ENCODE measurements at places on chromosomes 7 and 10. TPM values are rescaled to one million over a fixed set of nuclear protein-coding genes. Genes with fewer than 3 reads are reported as not detected.

- peaks cover 16% of the 10 kb centered on the region for H3K4me1 ChIP-seq
- H3K27ac ChIP-seq = peak overlapping the region; percentile 100
- H3K36me3 ChIP-seq = peaks cover 6% of the 10 kb centered on the region
- no peak for DNase-seq
Measured at GRCh38 chr7:105016068-105016708, 2.2 kb downstream of the KMT2E start.

DNA sequence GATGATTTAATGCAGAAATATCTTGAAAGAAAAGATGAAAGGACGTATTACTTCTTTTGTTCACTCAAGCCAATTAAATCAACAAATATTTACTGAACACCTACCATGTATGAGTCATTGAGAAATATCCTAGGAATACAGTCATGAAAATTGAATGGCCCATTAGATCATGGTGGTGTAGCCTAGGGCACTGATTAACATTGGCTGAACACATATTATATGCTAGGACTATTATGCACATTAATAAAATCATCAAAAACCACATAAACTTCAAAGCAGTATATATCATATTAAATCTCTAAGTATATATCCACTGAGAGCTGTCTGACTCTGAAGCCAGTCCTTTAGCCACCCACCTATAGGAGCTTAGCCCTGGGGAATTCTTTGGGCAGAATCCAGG is 41.8 kb downstream of the FAM204A start:
- DNase-seq = no peak
- no peak overlapping the region for H3K27ac ChIP-seq
- no peak overlapping the region for H3K4me3 ChIP-seq
- H3K27me3 ChIP-seq = no peaks in the 10 kb centered on the region
- no peaks in the 10 kb centered on the region for H3K4me1 ChIP-seq

DNA sequence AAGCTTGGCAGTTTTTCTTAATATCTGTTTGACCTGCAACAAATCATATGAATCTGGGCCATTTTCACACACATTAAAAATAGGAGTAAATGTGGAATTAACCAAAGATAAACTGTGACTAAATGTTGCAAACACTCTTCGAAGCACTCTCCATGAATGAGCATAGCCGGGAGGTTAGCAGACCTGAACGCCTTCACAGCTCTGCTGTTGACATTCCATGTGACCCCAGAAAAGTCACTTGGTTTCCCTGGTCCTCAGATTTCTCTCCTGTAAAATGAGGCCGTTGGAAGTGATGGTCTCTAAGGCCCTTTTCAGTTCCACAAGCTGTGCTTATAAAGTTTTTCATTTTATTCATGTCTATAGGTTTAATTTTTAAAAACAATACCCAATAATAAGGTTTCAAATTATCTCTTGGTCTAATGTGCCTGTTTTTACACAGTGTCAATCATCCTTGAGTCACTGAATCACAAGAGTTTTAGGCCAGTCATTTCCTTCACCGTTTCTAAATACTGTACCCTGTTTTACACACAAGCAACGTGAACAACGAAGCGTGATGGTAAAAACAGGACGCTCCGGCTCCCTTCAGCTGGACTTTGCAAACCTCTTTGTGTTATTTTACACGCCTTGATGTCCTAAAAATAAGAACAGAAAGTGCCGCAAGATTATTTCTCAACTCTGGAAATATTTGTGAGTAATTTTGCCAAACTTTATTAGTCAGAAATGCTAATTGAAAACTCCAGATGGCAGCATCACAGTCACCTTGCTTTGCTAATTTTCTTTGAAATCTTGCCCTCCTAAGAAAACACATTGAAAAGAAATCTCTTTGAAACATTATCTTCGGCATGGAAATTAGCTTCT is 38.6 kb upstream of the MET start:
- peaks cover 5% of the 10 kb centered on the region for H3K4me1 ChIP-seq
- H3K36me3 ChIP-seq = no peaks in the 10 kb centered on the region
- no peaks in the 10 kb centered on the region for H3K27me3 ChIP-seq
- no peak overlapping the region for H3K27ac ChIP-seq
- DNase-seq = no peak

DNA sequence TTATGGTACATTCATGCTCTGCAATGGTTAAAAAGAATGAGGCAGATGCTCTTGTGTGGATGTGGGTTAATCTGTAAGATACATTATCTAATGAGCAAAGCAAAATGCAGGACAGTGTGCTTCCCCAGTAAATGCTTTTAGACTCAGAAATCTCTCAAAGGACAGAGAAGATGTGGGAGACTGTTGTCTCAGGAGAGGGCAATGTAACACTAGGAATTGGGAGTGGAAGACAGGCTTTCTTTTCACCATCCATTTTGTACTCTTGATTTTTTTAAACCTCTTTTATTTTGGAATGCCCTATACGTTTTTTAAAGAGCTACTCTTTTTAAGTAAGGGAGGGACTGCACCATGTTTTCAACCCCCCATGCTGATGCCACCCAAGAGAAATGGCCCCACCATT is 77.5 kb upstream of the ADAM12 start:
- peaks cover 4% of the 10 kb centered on the region for H3K4me1 ChIP-seq
- H3K36me3 ChIP-seq = peaks cover 6% of the 10 kb centered on the region
- DNase-seq = no peak
- H3K27me3 ChIP-seq = peaks cover 5% of the 10 kb centered on the region
- H3K4me3 ChIP-seq = no peak overlapping the region

- no peaks in the 10 kb centered on the region for H3K27me3 ChIP-seq
- no peak overlapping the region for H3K27ac ChIP-seq
- H3K4me3 ChIP-seq = no peak overlapping the region
- no peaks in the 10 kb centered on the region for H3K36me3 ChIP-seq
- no peak for DNase-seq
Measured at GRCh38 chr7:98200364-98200763, 10.9 kb upstream of the BHLHA15 start.

- no peak for DNase-seq
- peaks cover 10% of the 10 kb centered on the region for H3K4me1 ChIP-seq
- peaks cover 6% of the 10 kb centered on the region for H3K36me3 ChIP-seq
- H3K4me3 ChIP-seq = no peak overlapping the region
- H3K27me3 ChIP-seq = peaks cover 2% of the 10 kb centered on the region
Measured at GRCh38 chr10:5488272-5489161, 10.9 kb downstream of the CALML5 start.

DNA sequence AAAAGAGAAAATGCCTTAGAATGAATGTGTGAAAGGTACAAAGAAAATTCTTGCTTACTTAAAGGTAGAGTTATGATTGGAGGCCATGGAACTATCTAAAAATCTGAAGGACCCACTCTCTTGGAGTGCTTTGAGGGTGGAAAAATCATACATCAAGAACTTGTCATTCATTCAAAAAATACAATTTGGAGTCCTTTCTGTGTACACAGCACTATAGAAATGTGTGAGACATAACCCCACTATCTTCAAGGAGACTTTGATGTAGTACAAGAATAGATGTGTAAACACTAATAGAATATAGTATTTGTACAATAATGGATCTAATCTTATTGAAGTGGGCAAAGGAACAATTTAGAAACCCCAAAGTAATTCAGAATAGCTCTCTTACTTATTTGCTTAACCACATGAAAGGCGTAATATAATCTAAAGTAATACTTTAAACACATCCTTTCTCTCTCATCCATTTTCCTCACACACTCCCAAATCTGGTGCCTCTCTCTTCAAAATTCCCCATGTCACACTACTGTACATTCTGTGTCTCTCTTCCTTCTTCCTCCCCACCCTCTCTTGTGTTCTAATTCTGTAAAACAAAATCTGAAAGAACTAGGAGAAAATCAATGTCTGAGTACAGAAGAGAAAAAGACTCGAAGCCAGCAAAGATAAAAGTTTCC is 166.7 kb downstream of the DNAJB9 start:
- H3K4me1 ChIP-seq = no peaks in the 10 kb centered on the region
- no peak for DNase-seq
- H3K4me3 ChIP-seq = no peak overlapping the region
- no peak overlapping the region for H3K27ac ChIP-seq
- no peaks in the 10 kb centered on the region for H3K36me3 ChIP-seq

DNA sequence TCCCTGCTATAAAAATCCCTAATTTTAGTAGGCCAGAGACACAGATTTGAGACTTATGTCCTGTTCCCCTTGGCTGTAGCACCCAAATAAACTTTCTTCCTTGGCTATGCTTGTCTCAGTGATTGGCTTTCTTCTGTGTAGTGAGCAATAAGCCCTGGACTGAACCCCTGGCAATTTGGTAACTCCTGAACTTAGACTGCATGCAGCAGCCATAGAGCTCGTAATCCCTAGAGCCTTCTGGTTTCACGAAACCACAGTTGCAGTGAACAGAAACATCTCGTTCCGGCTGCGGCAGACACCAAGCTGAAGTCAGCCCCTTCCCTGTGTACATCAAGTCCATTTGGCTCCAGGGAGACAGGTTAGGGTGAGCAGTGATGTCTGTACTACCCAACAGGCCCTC is 172.2 kb downstream of the LYZL1 start:
- DNase-seq = no peak
- H3K4me3 ChIP-seq = no peak overlapping the region
- peaks cover 23% of the 10 kb centered on the region for H3K36me3 ChIP-seq
- no peak overlapping the region for H3K27ac ChIP-seq
- peaks cover 2% of the 10 kb centered on the region for H3K4me1 ChIP-seq

DNA sequence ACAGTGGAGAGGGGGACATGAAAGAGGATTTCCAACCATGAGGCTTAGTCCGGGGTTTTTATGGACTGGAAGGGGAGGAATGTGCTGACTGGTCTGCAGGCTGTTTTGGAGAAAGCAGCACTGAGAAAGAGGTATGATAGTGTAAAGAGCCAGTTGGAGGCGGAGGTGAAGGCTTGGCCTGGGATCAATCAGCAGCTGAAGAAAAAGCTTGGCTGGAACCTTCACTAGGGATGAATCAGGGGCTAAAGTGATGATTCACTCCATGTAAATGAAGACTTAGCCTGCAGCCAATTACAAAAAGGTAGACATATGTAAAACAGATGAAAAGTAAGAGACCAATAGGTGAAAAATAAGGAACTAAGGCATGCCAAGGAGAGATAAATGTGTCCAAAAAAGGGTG is 1382.6 kb downstream of the GATA3 start:
- no peaks in the 10 kb centered on the region for H3K4me1 ChIP-seq
- H3K27ac ChIP-seq = no peak overlapping the region
- DNase-seq = no peak

FANK1 gene
- total RNA-seq = 0.59 TPM

TAS2R4 gene
- 1.0 TPM for total RNA-seq

KCNH2 gene
- 73.7 TPM for total RNA-seq

MMD2 gene
- total RNA-seq = 0.47 TPM

C10orf105 gene
- not detected for total RNA-seq

Data from glutamatergic neuron (in vitro differentiated cells).